ENCODE measurements at places on chromosomes 7 and 10.

GRCh38 chr7:23013715-23014649, at the start of gene HYCC1:
HYCC1 (minus strand) TSS chr7:23014130; CDS start chr7:22991111, 23,019 bp downstream.
- peak; percentile 95 for DNase-seq

- DNase-seq: no peak
Observed at GRCh38 chr10:32225976-32226375, 121.0 kb downstream of the EPC1 start.

- no peak for DNase-seq
Observed at GRCh38 chr7:72467237-72467636, 55.1 kb upstream of the CALN1 start.

GRCh38 chr7:33750177-33750576, 155.2 kb upstream of the BMPER start:
- no peak for DNase-seq

DNA sequence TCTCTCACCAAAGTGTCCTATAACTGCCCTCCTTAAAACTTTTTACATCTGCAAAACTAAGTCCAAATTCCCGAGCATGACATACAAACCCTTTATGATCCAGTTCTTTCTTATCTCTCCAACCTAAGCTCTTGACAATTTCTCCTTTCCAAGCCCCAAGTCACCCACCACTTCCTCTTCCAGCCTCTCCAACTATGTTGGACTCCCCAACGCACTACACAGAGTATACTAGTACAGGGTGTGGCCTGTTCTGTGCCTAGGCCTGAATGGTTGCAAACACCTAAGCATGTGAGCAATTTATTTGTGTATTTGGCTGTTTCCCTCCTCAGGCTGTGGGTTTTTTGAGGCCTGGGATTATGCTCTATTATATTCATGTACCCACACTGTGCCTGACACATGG, 101.2 kb upstream of the APBB1IP start:
- no peak for DNase-seq

GRCh38 chr10:52883996-52884871, 111.7 kb upstream of the MBL2 start:
- DNase-seq: peak; percentile 14

- DNase-seq: no peak
Observed at GRCh38 chr7:94028768-94029167, 24.6 kb upstream of the BET1 start.

GRCh38 chr10:78437407-78437768, 403.7 kb downstream of the RPS24 start:
- DNase-seq: no peak
